ENCODE measurements at places on chromosomes 1 and 21. TPM values are rescaled to one million over a fixed set of nuclear protein-coding genes. Genes with fewer than 3 reads are reported as not detected.

C1orf159 gene
- polyA plus RNA-seq = 4.5 TPM

ADARB1 gene
- polyA plus RNA-seq = 5.6 TPM

CHI3L1 gene
- polyA plus RNA-seq = not detected

RIIAD1 gene
- polyA plus RNA-seq = not detected

OLFML3 gene
- not detected for polyA plus RNA-seq

IGFN1 gene
- polyA plus RNA-seq = not detected

UBAP2L gene
- 43.9 TPM for polyA plus RNA-seq

S100A14 gene
- not detected for polyA plus RNA-seq

IRF6 gene
- 1.4 TPM for polyA plus RNA-seq

OPTC gene
- not detected for polyA plus RNA-seq

TFAP2E gene
- polyA plus RNA-seq = 0.71 TPM

KCNJ9 gene
- 0.25 TPM for polyA plus RNA-seq

TEDDM1 gene
- not detected for polyA plus RNA-seq

OPRD1 gene
- not detected for polyA plus RNA-seq

AMY1A gene
- not detected for polyA plus RNA-seq

HEYL gene
- not detected for polyA plus RNA-seq

HUNK gene
- polyA plus RNA-seq = not detected
